ENCODE measurements at places on chromosomes 7 and 10. TPM values are rescaled to one million over a fixed set of nuclear protein-coding genes. Genes with fewer than 3 reads are reported as not detected.

GRCh38 chr7:3461923-3462322 lies 160.9 kb downstream of the SDK1 start:
- DNase-seq, result no peak

DNA sequence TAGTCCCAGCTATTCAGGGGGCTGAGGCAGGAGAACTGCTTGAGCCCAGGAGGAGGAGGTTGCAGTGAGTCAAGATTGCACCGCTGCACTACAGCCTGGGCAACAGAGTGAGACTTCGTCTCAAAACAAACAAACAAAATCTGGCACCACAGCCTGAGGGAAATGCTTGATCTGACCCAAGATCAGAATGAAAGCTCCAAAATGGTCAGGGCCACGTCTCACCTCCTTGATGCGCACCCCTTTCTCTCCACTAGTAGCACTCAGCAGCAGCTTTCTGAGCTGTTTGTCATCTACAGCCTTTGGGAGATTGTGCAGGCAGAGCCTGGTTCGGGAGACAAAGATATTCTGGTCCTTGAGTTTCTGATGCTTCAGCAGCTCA lies 22.7 kb downstream of the RBM28 start:
- no peak for DNase-seq

- DNase-seq, result no peak
Measured at GRCh38 chr7:123191132-123191531, 8.6 kb downstream of the SLC13A1 start.

DNA sequence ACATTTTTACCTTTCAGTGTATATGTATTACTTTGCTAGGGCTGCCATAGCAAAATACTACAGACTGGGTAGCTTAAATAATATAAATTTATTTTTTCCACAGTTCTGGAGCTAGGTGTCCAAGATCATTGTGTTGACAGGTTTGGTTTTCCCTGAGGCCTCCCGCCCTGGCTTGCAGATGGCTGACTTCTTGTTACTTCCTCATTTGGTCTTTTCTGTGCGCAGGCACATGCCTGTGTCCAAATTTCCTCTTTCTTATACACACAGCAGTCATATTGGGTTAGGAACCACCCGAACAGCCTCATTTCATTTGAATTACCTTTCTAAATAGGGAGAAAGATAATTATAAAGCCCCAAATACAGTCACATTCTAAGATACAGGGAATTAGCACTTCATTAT lies 521.6 kb upstream of the SORCS1 start:
- DNase-seq, result no peak

DNA sequence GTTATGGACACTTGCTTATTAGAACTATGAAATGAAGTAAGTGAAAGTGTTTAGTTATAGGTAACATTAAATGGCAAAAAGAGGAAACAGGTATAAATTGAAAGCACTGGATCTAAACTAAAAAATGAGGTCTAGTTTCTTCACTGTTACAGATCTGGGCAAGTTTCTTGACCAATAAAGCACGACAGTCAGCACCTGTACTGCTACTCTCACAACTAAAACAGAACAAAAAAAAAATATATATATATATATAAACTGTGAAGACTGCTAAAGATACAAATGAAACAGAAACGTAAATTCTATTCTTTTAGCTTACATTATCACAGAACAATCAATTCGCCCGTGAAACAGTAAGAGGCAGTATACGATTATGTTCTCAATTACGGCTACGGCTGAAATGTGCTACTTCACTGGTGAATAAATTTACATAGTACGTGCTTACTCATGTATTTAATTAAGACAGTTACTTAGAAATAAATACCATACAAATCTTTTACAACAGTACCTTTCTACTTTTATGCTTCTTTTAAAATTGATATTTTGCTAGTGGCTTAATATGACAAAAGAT lies 4.2 kb downstream of the AHR start:
- DNase-seq, result peak; percentile 84

Gene NRP1
- polyA plus RNA-seq, result 175 TPM

DNA sequence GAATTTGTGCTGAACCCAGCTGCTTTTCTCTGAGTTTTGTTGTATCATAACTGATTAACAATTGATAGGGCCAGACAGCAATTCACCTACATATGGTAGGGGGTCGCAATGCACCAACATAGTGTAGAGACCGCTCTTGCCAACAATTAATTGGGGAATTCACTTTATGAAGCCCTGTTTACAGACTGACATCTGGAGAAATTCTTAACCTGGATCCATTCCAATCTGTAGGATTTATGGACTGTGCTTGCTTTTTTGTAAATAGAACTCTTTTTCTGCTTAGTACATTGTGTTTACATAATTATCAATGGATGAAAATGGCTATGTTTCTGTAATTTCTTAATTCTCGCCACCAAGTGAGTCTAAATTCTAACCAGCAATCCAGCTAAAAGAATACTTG lies 311.7 kb upstream of the BMPER start:
- no peak for DNase-seq

Gene AOAH
- polyA plus RNA-seq, result not detected

GRCh38 chr10:110612087-110612486 lies 32.0 kb upstream of the RBM20 start:
- DNase-seq, result no peak

- no peak for DNase-seq
Measured at GRCh38 chr10:89269433-89270152, 18.0 kb upstream of the LIPA start.

Gene NANOS1
- polyA plus RNA-seq, result 0.15 TPM

DNA sequence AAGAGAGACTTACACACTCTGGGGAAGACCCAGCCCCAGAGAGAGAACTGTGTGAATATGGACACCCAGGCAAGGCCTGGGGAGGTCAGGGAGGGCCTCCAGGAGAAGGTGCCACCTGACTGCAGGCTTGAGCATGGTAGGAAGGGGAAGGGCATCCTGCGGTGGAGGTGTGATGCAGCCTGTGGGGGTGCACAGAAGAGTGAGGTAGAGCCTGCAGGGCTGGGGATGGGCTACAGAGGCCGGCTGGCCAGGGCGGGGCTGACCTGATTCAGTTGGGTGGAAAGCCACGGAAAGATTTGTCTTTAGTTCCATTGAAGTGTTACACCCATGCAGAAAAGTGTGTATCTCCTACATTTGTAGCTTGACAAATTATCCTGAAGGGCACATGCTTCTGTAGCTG lies 47.6 kb downstream of the ZMIZ1 start:
- DNase-seq, result no peak

Gene TMEM178B
- 0.05 TPM for polyA plus RNA-seq

Gene SPDYE2B
- 0.20 TPM for polyA plus RNA-seq

- DNase-seq, result no peak
Measured at GRCh38 chr10:44368637-44369036, 16.3 kb downstream of the CXCL12 start.

Gene AGBL3
- 1.5 TPM for polyA plus RNA-seq

Gene TMEM213
- polyA plus RNA-seq, result not detected

DNA sequence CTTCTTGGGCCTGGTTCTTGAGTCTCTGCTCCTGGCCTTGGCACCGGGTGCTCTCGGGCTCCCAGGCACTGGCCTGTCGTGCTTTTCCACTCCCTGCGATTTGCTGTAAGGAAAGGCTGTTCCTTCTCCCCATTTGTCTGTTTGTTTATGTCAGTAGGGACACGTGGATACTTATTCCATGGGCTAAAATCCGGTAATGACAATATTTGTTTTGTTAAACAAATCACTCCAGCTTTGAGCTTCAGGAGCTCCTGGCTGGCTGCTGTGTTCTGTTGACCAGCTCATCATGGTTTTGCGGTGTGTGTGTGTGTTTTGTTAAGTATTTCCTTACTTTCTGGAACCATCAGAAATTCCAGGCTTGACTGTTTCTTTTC lies 17.5 kb upstream of the JAKMIP3 start:
- DNase-seq, result no peak

GRCh38 chr10:88318803-88319202 lies 264.3 kb downstream of the RNLS start:
- DNase-seq, result peak; percentile 2

- DNase-seq, result peak; percentile 65
Measured at GRCh38 chr7:88226886-88227516, 7.2 kb upstream of the SRI start.

- DNase-seq, result no peak
Measured at GRCh38 chr10:68336754-68337351, 4.1 kb upstream of the PBLD start.

GRCh38 chr10:75137533-75138438 lies 26.3 kb downstream of the SAMD8 start:
- DNase-seq, result peak; percentile 84

GRCh38 chr10:61543831-61544230 lies 90.7 kb upstream of the TMEM26 start:
- no peak for DNase-seq

DNA sequence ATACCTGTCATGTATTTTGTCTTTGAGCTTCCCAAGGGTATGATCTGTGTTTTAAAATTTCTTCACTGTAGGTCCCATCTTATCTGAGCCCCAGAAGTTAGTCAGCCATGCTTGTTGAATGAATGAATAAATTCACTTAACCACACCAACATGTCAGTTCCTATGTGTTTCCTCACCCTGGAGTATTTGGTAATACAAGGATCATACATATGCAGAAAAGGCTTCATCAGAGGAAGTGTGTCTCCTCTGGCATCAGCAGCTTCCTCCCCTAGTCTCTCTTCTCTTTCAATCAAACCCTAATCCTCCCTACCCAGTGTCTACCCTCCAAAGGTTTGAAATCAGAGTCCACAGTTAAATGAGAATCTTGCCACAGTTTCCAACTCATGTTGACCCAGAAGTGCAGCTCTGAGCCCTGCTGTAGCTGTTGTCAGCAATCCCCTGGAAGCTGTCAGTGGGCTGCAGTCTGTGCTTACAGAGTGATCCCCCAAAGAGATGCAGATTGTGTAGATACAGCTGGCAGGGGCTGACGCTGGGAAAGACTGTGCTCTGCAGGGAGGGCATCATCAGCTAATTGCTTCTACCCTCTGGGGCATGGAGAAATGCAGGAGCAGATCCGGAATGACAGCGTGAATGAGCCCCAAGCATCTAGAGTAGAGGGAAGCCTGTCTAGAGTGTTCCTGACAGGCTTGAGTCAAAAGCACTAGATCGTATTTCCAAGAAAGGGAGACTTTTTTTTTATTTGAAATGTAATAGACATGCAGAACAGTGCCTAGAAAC lies 105.0 kb upstream of the WDR11 start:
- no peak for DNase-seq

- peak; percentile 55 for DNase-seq
Measured at GRCh38 chr7:143514995-143515735, 37.5 kb downstream of the TAS2R41 start.

DNA sequence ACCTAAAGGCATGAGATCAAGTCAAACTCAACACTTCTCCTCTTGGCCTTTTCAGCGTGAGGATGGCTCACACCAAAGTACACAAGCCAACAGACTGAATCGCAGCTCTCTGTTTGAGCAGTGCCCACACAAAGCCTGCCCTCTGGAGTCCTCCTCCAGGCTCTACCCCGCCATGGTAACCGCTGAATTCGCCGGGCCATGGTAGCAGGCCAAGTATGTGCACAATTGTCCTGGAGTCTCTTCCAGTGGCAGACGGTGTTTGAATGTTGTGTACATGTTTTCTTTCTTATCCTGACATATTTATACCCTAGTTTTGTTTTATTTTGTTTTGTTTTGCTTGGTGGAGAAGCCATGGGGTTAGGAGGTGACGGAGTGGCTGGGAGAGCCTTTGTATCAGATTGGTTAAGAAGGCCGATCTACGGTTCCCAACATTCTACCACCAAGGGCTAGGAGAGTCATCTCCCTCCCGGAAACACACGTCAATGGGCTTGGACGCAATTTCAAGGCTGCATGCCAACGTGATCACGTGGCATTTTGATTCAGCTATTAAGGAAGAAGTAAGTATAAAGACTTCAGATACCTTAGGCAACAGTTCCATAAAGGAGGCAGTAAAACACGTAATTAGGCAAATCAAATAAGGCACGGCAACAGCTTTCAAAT lies 12.1 kb upstream of the SHH start:
- DNase-seq, result no peak

Gene BCAP29
- 115 TPM for polyA plus RNA-seq

DNA sequence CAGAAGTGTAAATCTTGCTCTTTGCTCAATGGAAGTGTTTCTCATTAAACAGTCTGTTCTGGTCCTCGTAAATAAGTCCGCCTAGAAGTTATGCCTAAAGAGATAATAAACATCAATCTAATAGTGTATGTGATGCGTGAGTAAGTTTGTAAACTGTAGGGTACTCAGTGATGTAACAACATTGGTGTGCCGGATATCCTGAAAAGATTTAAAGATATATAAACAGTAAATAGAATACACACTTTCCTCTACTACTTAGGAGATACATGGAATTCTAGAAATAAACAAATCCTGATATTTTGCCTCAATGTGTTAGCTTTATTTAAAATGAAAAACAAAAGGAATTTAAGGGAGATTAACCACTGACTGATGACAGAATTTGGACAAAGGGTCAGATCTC lies 123.5 kb downstream of the AHR start:
- DNase-seq, result no peak

DNA sequence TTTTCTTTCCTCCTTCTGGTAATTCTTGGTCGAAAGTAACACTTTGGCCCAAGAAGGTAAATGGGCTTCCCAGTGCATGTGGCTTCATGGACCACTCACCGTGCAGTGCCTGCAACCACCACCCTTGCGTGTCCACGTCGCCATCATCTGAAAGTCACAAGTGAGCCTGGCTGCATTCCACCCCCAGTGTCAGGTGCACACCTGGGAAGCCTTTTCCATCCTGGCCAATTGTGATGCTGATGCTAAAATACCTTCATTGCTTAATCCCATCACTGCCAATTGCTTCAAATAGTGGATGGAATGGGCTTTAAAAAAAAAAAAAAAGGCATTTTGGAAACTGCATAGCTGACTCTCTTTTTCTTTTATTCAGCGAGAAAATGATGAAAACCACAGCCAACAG lies 228.9 kb downstream of the ARHGAP21 start:
- DNase-seq, result no peak

Gene SGCE
- polyA plus RNA-seq, result 130 TPM

GRCh38 chr7:45720989-45721388 lies 146.8 kb downstream of the ADCY1 start:
- no peak for DNase-seq

- DNase-seq, result peak; percentile 31
Measured at GRCh38 chr7:91185771-91186170, 78.5 kb upstream of the FZD1 start.

Gene NUPR2
- not detected for polyA plus RNA-seq

GRCh38 chr7:127375631-127376030 lies 16.9 kb downstream of the ZNF800 start:
- peak; percentile 25 for DNase-seq

- no peak for DNase-seq
Measured at GRCh38 chr7:123220396-123220795, 20.6 kb upstream of the SLC13A1 start.

Gene PDLIM1
- polyA plus RNA-seq, result 143 TPM

DNA sequence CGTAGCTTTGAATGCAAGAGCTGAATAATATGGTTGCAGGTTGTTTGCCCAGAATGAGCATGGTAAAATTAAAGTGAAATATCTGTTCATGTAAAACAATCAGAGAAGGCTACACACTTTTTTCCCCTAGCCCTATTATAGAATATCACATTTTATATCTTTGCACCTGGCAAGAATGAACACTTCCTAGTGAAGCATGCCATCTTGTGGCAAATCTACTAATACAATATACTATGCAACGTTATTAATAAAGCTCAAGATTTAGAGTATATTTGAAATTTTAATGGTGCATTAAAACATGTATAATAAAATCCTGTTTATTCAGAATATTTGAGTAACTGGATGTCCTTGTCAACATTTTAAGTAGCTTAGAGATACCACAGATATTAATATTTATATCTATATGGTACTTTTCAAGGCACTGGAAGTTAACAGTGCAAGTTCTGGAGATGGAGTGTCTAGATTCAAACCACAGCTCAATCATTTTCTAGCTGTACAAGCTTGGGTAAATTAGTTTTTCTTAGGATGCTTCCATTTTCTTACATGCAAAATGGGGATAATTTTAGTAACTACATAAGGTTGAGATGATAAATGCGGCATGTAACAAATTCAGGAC lies 643.1 kb upstream of the SEMA3D start:
- DNase-seq, result peak; percentile 64

Measured in GM23248 (cell line).